T-cell (primary cell): ENCODE measurements at places on chromosomes 5 and 9. TPM values are rescaled to one million over a fixed set of nuclear protein-coding genes. Genes with fewer than 3 reads are reported as not detected.
A peak's percentile ranks its signal among the peaks of the same experiment; 100 is the strongest.

GRCh38 chr5:79546782-79547428 lies 33.0 kb upstream of the HOMER1 start:
- no peak for DNase-seq

GRCh38 chr5:7886849-7887475 lies 18.0 kb downstream of the MTRR start:
- no peak for DNase-seq

Gene CARD6
- 4.3 TPM for total RNA-seq

GRCh38 chr5:125140855-125141254 lies 394.4 kb upstream of the ZNF608 start:
- DNase-seq, result no peak

DNA sequence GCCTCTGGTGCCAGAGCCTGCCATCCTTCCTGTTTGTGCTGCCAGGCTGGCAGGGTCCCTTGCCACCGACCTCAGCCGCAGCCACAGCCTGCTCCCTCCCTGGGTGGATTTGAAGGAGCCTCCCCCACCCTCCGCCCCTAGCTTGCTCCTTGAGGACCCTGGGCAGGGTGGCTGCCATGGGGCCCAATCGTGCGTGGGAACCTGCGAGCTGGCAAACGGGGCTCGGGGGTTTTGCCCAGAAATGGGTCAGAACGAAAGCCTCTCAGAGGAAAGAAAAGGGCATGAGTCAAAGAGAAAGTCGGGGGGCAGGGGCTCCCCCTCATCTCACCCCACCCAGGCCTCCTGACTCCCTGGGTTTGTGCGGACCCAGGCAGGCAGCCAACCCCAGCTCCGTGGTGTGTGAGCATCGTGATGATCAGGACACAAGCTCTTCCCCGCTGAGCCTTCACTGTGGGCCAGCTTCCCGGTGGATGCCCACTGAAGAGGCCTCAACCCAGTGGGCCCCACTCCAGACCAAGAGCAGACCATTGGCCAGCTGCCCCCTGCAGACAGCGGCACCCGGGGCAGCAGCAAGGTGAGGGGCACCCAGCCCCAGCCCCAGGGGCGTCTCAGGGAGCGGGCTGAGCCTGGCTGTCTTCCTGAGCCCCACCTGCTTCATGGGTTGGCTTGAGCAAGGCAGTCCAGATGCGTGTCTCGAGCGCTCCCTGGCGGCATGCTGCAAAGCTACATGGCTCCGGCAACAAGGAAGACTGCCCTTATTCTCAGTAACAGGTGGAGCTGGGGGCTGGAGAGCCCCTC lies 3.0 kb upstream of the FUT7 start:
- DNase-seq, result peak; percentile 68

- DNase-seq, result no peak
These were observed 4.2 kb upstream of the PTGES start for GRCh38 chr9:129757045-129757444.

Gene IFNB1
- not detected for total RNA-seq

Gene CERCAM
- 1.3 TPM for total RNA-seq

Gene NEUROG1
- total RNA-seq, result not detected
